Testis (tissue), 5 donors: ENCODE measurements at places on chromosomes 4 and X. TPM values are rescaled to one million over a fixed set of nuclear protein-coding genes. Genes with fewer than 3 reads are reported as not detected.

DNA sequence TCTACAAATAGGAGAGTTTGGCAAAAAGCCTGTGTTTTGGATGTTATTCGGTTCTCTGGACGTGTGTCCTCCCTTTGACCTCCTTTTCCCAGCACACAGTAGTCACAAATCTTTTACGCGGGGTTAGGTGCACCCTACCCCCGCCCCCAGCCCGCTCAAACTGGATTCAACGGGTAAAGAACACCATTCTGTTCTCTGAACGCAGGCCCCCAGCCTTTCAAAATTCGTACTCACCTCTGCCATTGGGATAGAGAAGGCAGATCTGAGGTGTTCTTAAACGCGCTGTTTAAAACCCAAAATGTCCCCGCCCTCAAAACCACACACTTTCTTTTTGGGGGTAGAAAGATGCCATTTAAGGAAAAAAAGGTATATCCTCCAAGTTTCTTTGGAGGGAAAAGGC, 2.7 kb downstream of the LEF1 start:
- DNase-seq, result no peak

Gene MAGEC3
- total RNA-seq, result 1.2 TPM

GRCh38 chr4:138803051-138803450, 212.5 kb upstream of the NOCT start:
- DNase-seq, result no peak

DNA sequence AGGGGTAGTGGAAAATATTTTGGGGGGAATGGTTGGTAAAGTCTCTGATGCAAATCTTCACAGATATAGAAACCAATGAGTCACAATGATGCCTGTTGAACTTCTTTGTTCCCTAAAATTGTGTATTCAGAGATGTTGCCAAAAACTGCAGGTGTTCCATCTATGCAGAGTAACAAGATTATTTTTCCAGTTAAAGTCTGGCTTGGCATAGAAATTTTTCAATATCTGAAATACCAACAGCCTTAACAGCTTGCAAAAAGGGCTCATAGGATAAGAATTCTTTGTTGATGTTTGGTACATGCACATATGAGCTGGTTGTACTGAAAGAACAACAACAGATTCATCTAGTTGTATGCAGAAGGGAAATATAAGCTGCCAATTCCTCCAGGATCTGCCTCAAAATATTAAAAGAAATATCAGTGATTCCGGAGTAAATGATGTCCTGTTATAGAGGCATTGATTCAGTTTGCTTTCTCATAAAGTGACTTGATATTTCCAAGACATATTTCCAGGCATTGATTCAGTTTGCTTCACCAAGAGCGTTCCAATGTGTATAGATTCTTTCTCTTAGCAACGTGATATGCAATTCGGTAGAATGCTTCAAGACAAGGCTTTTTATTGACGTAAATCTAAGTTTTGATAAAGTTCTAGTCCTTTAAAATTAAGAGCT, 564.4 kb downstream of the TMA16 start:
- DNase-seq, result no peak

DNA sequence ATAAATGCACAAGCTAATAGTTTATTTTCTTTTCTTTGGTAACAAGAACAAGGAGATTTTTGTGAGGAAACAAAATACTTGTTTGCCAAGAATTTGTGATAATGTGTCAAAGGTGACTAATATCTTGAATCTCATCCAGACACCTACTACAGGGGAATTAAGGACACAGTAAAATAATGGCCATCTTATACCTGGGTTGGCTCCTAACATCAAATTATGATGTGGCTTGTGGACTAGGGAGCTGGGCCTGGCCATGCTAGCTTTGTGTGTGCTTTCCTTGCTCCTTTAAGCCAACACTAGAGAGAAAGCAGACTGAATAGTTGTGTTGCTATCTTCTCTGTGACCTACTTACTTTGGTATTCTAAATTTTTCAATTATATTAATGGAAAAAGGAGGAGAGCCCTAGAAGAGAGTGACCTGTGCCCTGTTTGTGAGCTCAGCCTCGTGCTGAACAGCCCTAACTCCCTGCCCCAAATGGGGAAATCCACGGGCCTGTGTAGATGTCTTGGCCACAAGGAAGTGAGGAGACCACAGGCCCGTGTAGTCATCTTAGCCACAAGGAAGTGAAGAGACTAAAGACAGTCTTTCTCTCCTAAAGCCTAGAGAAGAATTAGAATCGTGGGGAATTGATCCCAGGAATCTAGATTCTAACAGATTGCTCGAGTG, 23.3 kb downstream of the ARHGAP24 start:
- DNase-seq, result peak; percentile 57

DNA sequence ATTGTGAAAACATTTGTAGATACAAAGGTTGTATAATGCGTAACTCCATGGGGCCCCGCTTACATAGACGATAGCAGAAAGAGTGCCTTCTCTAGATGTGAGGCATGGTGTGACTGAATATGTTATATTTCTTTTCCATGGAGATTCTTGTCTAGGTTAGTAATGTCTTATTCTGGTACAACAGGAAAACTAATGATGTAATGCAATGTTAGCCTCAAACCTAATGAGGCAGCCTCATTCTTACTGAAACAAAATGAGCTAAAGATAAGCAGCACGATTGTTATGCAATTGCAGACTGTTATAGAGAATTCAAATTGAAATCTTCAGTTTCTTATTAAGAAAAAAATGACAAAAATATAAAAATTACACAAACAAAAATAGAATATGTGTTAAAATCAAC, 171.1 kb upstream of the ANKRD50 start:
- no peak for DNase-seq
